NCI-H2171 treated with DMSO at 0.1 percent for 48 hours (cell line): ENCODE measurements at places on chromosomes 5 and 9.
A peak's percentile ranks its signal among the peaks of the same experiment; 100 is the strongest.

DNA sequence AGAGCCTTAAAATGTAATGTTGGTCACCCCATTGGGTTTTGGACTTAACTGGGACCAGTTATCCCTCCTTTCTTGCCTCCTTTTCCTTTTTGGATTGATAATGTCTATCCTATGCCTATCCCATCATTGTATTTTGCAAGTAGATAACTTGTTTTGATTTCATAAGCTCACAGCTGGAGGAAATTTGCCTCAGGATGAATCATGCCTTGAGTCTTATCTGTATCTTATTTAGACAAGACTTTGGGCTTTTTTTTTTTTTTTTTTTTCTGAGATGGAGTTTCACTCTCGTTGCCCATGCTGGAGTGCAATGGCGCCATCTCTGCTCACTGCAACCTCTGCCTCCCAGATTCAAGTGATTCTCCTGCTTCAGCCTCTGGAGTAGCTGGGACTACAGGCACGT, 443.3 kb downstream of the DNAH5 start:
- no peak for DNase-seq

DNA sequence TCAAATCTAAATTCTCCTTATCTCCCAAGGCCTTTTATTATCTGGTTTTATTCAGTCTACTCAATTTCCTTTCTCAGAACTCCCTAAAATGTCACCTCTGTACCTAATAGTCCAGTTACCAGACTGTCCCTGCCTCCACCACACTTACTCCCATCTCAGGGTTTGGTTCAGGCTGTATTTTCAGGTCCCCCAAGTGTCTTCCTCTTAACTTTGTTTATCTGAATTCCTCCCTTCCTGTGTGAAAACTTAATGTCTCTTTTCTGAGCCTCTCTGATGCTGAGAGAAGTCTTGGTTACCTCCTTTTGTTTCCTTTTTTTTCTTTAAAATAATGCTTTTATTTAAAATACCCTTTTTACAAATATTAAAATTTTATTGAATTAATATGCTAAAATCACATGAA, 133.4 kb downstream of the PAM start:
- no peak for DNase-seq

GRCh38 chr9:110521206-110521605, 58.3 kb downstream of the SVEP1 start:
- DNase-seq = peak; percentile 87

DNA sequence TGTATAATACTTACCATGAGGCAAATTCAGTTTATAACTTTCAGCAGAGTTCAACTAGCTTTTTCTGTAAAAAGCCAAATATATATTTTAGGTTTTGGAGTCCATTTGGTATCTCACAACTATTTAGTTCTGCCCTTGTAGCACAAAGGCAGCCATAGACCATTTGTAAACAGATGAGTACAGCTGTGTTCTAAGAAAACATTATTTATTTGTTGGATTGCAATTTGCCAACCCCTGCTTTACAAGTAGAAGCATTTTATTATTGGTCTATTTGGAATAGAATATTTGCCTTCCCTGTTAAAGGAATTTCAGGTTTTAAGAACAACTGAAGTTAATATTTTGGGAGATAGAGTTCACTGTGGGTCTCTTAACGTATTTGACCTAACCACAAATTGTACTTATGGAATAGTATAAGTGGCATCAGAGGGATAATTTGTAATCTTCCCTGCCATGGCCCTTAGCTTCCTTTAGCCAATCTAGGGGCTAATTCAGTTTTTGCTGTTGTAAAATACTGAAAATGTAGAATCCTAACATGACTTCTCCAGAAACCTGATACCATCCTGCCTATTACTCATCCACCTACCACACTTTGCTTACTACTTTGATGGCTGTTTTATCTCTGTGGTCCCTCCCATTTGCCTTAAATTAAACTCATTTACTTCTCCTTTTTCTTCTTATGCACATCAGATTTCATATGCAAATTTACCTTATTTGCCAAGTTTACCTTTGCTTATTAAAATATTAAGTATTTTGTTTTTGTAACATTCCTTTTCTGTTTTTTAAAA, 109.2 kb downstream of the DMXL1 start:
- no peak for DNase-seq

DNA sequence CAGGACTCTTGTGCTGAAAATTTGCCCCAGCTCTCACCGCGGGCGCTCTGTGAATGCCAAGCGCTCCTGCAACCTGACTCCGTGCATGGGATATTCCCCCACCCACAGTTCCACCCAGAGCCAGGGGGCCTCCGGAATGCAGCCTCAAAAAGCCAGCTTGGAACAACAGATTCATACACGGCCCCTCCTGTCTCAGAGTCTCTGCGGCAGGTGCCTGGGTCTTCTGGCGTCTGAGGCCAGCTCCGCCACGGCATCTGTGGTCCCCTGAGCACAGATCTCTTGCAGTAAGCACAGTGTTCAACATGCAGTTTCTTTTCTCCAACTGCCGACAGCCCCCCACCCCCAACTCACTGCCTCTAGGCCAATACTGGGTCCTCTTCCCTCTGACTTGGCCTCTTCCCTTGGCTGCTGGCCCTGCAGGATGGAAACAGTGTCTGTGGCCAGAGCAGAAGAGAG, 355.7 kb upstream of the IRX2 start:
- DNase-seq = peak; percentile 85

- no peak for DNase-seq
Observed at GRCh38 chr9:136683755-136684154, 3.5 kb downstream of the AGPAT2 start.

GRCh38 chr5:133967698-133968203, 674 bp downstream of the C5orf15 start:
- no peak for DNase-seq
